ENCODE measurements at places on chromosomes 11 and 22.
A peak's percentile ranks its signal among the peaks of the same experiment; 100 is the strongest.

GRCh38 chr11:71252269-71252769 lies at the start of gene SHANK2:
Gene SHANK2 (minus strand): TSS chr11:71252577. CDS start chr11:71147326, 105,251 bp downstream.
- no peak for DNase-seq

DNA sequence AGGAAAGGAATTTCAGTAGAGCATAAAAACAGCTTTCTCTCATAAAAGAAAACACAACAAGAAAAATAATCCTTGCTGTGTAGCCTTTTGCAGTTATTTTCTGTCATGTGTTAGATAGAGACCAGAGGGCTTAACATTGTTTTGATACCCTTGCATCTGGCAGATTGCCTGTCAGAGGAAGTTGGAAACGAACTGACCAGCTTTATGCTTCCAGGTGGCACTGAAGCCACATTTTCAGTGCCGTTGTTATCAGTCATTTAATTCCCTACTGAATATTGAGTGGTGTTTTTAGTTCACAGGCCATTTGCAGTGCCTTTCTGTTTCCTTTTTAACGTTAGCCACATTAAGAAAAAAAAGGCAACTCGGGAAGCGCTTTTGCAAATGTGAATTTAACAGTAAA lies 21.5 kb upstream of the RAG2 start:
- no peak for DNase-seq

GRCh38 chr11:73969091-73969490 lies 13.6 kb downstream of the UCP2 start:
- DNase-seq, result no peak

- no peak for DNase-seq
Measured at GRCh38 chr11:42012271-42012670, 552.8 kb upstream of the LRRC4C start.

- DNase-seq, result no peak
Measured at GRCh38 chr11:64788321-64789215, 10.2 kb upstream of the SF1 start.

DNA sequence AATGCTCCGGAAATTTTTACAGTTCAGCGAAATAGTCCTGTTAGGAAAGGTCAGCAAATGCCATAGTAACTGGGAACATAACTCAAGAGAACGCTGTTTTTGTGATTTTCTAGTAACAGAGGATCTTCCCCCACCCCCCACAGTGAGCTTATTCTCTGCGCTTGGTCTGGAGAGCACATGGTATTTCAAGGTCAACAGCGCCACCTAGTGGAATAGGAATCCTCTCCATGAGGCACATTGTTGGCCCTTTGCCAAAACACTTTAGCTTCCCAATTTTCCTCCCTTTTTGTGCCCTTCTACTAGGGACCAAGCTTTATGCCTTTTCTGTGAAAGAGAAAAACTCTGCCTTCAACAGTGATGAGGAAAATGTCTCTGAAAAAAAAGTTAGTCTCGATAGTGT lies 13.2 kb upstream of the OR4C12 start:
- peak; percentile 53 for DNase-seq

DNA sequence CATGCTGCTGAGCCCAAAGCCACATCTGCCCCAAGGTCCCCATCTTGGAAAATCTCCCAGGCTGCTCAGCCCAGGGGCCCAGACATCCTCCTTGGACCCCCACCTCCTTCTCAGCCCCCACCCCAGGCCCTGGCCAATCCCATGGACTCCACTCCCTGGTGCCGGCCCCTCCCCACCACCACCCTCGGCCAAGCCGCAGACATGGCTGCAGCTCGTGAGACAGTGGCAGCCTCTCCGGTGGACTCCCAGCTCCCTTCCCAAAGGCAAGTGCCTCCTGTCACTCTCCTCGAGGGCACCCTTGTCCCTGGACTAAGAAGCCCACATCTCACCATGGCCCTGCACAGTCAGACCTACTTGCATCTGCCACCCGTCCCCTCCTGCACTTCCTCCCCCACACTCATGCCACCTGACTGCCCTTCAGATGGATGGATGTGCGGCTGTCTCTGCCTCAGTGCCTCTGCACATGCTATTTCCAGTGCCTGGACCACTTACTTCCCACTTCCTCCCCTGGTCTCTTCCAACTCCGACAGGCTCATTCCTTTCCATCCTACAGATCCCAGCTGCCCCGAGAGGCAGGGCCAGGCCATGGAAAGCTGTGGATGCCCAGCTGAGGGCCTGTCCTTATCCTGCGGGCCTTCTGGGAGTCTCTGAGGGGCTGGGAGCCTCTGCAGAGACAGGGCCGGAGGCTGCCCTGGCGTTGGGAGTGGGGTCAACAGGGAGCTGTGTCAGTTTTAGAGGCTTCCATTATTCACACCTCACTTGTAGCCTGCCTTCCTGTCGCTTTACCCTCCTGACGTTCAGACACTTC lies 25.5 kb upstream of the RFPL3 start:
- DNase-seq, result no peak

DNA sequence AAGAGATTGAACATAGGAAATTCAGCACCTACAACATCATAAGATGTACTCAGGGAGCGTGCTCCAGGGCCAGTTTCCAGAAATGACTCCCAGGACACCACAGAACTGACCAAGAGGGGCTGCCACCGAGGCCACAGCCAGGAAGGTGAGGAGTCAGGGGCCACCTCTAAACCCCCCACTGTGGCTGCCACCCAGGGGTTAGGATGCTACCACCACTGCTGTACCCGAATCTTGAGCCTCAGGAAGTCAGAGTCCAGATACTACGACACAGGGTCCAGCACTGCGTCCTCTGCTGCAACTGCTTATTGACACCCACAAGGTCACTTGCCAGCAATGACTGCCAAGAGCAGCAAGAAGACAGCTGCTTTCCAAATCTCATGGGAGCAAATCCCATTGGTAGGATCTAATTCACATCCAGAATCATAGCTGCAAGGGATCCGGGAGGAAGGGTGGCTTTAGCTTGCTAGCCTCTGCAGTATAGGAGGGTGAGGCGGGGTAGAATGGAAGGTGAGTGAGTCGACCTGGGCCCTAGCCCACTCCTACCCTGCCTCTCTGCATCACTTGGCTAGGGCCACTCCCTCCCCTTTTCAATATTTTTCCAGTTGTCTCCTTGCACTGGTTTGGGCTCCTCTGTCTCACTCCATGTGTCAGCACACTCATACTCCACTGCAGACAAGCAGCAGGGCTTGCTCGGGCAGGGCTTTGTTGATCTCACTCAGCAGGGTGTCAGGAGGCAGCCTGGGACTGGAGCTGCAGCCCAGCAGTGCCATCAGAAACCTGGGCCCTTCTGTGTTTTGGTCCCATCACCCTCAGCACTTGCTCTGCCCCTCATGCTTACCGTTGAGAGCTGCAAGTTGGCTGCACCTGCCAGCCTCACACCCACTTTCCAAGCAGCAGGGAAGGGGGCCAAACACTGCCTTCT lies 18.1 kb upstream of the CYTH4 start:
- no peak for DNase-seq

- no peak for DNase-seq
Measured at GRCh38 chr11:64654958-64655541, 64.0 kb downstream of the SLC22A12 start.

DNA sequence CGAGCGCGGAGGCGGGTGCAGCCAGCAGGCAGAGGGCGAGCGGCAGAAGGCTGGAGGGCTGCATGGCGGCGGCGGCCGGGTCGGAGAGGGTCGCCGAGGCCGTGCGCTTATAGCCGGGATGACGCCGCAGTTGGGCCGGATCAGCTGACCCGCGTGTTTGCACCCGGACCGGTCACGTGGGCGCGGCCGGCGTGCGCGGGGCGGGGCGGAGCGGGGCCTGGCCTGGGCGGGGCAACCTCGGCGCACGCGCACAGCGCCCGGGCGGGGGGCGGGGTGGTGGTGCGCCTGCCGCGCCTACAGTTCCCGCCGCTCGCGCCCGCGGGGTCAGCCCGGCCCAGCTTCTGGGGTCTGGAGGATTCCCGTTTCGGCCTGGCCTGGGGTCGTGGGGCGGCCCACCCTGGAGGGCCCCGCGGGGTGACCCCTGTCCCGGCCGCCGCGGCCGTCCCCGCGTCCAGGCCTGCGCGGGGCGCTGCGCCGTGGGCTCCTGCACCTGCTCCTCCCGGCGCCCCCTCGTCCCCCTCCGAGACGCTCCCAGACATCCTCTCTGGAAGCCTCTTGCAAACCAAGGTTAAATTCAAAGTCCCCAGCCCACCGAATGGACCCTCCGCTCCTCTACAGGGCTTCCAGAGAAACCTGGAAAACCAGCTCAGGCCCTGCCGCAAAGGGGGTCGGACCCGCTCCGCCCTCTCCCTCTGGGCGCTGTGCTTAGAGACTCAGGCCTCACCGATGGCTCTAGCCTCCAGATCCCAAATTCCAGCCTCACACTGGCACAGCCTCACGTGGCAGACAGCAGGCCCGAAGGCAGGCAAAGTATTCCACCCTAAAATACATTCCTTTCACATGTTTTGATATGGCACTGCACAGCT lies at the start of gene CTSD:
Gene CTSD (minus strand): TSS at position 132 of the 866 bp plus-strand sequence. CDS start 68 bp downstream, at position 64.
- peak; percentile 94 for DNase-seq

- DNase-seq, result no peak
Measured at GRCh38 chr11:66497206-66497605, 13.2 kb upstream of the BBS1 start.

DNA sequence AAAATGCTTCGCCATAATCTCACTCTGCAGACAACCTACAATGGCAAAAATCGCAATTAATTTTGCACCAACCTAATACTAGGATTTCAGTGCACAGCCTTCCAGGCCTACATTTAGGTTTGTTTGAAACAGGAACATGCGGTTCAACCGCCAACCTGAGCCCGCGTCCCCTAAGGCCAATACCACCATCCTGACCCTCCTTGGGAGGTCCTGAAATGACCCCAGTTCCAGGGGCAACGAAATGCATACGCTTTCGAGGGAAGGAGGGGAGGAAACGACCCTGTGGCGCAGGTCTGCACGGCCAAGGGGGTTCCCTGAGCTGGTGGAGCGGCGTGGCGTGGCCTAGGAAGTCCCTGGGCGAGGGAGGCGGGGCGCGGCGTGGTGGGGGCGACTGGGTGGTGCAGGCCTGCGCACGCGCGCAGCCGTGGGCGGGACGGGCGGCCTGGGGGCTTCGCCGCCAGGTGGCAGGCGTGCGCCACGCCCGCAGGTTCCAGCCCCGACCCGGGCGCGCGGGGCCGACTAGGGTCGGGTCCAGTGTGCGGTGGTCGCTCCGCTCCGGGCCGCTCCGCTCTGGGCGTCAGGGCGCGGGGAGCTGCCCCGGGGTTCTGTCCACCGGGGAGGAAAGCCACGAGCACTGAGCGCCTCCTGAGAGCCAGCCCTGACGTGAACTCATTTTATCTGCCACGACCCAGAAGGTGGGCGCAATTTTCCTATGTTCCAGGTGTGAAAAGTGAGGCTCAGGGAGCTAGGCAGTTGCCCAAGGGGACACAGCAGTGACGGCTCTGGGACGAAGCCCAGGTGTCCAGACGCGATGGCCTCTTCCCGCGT lies 94.1 kb downstream of the SWAP70 start:
- DNase-seq, result peak; percentile 95

- DNase-seq, result peak; percentile 51
Measured at GRCh38 chr22:37638391-37639069, 939 bp upstream of the SH3BP1 start.

DNA sequence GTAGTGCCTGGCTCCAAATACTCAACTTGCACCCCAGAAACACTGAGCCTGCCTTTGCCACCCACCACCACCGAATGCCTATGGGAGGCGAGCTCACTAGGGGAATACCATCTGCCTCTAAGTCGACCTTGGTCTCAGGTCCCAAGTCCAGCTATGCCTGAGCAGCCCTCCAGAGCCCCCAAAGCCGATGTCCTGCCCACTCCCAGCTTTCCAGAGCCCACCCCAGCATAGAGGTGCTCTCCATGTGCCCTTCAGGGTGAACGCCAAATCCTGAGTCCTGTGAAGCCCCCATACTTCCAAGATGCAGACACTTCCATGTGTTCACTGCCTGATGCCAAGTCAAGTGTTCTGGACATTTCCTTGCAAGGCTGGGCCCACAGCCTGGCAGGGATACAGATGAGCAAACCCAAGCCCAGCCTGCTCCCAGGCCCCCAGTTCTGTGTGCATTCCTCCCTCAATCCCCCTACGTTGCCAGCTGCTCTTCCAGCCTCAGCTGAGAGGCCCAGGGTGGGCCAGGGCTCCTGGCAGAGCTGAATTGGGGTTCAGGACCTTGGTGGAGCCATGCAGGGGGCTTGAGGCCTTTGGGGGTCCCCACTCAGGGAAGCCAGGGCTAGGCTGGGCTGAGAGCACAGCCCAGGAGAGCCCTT lies 2.6 kb upstream of the KMT5B start:
- no peak for DNase-seq

DNA sequence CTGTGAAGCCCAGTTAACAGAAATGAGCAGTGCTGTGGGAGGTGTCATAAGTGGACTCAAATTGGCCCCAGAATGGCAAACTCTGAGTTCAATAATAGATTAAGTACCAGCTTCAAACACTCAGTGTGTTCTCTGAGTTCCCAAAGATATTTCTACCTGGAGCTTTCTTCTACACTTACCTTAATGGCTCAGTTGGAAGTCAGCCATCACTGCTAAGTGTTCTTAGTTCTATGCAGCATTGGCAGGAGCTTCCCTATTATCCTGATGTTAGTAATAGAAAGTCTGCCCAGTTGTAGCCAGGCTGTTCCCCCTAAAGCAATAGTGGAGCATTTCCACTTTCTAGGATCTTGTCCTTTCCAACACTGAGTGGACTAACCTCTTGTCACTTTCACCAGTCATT lies 9.7 kb upstream of the PIK3IP1 start:
- no peak for DNase-seq

GRCh38 chr11:112016765-112017376 lies 8.3 kb upstream of the DLAT start:
- DNase-seq, result no peak

- no peak for DNase-seq
Measured at GRCh38 chr11:31921081-31921480, 110.0 kb upstream of the PAX6 start.

DNA sequence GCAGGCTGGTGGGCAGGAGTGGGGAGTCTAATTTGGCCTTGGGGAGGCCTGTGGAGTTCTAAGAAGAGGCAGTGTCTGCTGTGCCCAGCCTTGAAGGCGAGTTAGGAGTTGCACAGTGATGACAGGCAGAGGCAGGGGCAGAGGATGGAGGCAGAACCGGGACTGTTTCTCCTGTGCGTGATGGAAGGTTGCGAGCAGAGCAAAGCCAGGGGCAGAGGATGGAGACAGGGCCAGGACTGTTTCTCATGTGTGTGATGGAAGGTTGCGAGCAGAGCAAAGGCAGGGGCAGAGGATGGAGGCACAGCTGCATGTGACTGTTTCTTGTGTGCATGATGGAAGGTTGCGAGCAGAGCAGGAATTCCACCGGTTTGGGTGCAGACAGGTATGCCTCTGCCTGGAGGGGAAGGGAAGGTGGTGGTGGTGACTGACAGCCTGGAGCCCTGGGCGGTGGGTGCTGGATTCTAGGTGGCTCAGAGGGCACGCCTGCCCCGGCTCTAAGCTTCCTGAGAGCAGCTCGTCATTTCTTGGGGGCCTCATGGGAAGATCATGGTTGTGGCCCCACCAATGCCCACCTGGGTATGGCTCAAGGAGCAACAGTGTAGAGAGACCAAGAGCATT lies 8.7 kb downstream of the B4GALNT4 start:
- DNase-seq, result no peak

GRCh38 chr11:75851203-75851602 lies 36.2 kb downstream of the UVRAG start:
- DNase-seq, result no peak

DNA sequence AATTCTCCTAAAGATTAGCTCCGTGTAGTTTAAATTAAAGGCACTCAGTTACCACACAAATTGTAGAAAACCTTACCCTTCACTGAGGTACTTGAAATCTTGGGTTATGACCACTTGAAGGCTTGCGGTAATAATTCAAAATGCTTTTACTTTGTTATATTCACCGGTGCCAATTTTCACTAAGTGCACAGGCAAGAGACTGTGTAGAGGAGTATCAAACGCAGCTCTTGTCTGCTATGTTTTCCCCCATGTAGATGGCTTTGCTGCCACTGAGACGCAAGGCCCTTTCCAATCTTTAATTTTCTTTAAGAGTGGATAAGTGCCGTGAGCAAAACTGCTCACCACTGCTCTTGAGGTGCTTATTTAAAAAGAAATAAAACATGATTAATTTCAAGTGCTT lies 155.8 kb downstream of the CADM1 start:
- no peak for DNase-seq
